NCI-H510A (cell line): ENCODE measurements at places on chromosomes 1 and 21.

- no peak for DNase-seq
Observed at GRCh38 chr1:7450838-7451237, 320.3 kb upstream of the VAMP3 start.

- DNase-seq, result no peak
Observed at GRCh38 chr21:17613242-17613676, 558 bp upstream of the BTG3 start.

DNA sequence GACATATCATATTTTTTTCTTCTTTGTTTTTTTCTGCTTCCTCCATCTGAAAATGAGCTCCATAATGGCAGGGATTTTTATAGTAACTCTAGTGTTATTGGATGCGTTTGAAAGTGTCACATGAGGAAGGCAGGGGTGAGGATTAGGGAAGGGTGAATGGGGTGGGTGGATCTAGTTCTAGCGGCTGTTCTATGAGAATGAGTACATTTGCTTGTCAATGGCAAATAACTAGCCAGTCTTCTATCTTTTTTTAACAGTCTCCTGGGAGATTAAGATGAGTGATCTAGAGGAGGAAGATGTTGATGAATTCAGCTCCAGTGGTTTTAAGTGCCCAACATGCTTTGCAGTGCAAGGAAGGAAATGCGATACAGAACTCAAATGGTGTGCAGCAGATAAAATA, 5.8 kb downstream of the OR14I1 start:
- no peak for DNase-seq

- DNase-seq, result no peak
Observed at GRCh38 chr1:165054627-165055026, 301.9 kb downstream of the LMX1A start.

DNA sequence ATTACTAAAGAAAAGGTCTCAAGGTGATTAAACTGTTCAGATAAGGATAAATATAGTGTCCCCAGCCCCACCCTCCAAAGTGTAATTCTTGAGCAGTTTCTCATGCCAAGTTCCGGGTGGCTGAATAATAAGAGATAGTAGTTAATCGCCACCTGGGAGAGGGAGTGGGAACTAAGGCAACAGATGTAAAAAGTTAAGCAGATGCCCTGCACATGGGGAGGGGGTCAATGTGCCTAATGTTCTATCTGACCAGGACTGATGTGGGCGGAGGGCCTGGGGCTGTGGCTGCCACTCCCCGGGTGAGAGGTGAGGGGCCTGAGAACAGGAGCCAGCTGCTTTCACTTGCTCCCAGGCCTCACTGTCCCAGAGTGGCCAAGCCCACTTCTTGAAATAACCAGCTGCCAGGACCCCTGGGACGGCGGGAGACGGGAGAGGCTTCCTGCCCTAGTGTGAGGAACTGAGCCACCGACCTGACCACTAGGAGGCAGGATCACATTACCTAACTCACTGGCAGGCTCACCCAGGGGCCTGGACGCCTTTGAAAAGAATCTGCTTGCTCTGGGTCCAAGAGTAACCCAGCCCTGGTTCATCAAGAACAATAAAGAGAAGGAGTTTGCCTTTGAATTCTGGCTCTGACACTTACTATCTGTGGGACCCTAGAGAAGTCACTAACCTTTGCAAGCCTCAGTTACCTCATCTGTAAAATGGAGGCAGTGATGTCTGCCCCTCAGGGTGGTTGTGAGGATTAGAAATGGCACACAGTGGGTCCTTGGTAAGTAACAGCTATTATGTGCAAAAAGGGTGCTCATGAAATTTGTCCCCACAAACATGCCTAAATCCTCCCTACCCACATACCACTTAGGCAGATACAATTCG, 179.2 kb downstream of the ATG4C start:
- no peak for DNase-seq

DNA sequence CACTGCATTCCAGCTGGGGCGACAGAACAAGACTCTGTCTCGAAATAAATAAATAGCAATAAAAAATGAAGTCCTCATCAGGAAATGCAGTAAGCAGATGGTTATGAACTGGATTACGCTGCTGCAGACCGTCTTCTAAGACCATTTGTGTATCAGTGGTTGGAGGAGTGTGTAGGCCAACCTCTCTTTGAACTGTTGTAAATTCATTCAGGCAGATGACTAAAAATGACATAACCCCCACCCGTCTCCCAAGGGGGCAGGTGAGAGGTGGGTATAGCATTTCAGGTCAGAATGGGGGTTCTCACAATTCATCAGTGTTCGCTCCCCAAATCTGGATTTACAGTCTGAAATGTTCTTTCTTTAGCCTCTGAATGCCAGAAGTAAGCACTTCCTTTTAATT, 177.3 kb downstream of the KIF26B start:
- no peak for DNase-seq

- no peak for DNase-seq
Observed at GRCh38 chr1:34655206-34655874, 99.5 kb upstream of the GJB5 start.

GRCh38 chr1:89843273-89844130, 22.7 kb downstream of the LRRC8D start:
- peak; percentile 85 for DNase-seq

DNA sequence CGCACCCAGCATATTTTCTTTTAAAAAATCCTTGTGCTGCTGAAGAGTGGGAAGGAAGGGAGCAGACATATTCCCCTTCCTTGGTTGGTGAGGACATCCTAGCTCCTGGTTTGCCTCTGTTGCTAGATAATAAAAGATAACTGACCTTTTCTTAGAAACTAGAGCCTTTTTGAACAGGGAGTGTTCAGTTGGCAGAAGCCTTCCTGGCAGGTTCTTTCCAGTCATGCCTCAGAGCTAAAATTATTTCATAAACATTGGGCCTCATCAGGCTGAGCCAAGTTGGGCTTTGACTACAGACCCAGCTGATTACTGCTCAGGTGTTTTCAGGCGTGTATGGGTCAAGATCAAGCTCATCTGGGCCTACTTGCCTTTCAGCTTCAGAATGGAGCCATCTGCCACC, 22.7 kb upstream of the SH3BGRL3 start:
- no peak for DNase-seq

GRCh38 chr1:230423261-230423660, 2.9 kb downstream of the PGBD5 start:
- no peak for DNase-seq

- DNase-seq, result no peak
Observed at GRCh38 chr21:32143241-32143939, 135.5 kb downstream of the MIS18A start.

GRCh38 chr1:84426376-84426775, 28.1 kb downstream of the DNASE2B start:
- DNase-seq, result no peak

GRCh38 chr1:225977937-225978748, 21.0 kb downstream of the SDE2 start:
- no peak for DNase-seq

DNA sequence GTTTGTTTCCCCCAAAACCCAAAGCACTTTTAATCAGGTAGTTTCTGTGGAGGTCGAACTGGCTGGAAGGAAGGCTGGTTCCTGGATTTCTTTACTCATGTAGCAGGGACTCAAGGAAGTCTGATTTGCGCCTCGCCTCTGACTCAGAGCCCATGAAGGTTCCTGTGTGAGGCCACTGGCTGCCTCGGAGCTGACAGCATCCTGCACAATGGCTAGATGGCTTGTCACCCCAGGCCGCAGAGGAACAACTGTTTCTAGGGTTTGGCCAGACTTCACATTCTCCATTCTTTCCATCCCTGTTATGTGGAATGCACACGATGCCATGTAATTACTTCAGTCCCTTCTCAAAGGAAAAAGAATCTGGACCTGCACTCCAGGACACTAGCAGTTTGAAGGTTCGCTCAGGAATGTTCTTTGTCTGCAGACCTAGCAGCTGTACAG, 39.1 kb upstream of the PRSS38 start:
- no peak for DNase-seq

DNA sequence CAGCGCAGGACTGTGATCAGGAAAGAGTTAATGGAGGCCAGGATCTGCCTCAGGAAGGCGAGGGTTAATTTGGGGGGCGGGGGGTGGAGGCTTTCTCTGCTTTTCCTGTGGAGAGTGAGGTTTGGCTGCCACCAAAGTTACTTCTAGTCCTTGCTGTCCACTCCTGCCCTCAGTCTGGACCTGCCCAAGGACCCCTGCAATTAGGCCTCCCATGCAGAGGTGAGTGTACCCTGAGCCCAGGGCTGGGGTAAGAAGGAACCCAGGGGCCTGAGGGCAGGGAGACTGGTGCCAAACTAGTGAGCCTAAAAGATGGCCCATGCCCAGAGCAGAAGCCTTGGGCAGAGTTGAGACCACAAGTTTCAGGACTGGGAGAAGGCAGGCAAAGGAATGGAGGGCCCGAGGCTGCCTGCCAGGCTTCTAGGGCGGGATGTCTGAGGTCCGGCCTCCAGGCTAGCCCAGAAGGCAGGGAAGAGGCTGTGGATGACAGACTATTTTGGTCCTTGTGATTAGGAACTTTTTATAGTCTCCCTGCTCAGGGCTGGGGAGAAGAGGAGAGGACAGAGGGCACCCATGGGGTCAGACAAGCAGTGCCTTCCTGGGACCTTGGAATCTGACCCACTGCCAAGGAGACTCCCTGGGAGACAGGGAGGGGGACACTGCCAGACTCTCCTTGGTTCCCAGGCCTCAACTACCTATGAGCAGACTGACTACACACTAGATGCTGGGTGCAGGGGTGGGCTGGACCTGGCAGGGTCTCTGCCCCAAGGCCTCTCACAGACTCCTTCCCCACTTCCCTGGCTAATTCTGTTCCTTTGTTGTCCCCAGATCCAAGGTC, at the start of gene FAM110D:
FAM110D (plus strand) TSS at position 172 of the 835 bp plus-strand sequence. CDS start 2,213 bp downstream, outside the sequence.
- DNase-seq, result no peak

GRCh38 chr1:1349256-1350012, at the start of gene DVL1:
Gene DVL1 (minus strand): TSS chr1:1349418. CDS start chr1:1349065, 353 bp downstream.
- peak; percentile 79 for DNase-seq

DNA sequence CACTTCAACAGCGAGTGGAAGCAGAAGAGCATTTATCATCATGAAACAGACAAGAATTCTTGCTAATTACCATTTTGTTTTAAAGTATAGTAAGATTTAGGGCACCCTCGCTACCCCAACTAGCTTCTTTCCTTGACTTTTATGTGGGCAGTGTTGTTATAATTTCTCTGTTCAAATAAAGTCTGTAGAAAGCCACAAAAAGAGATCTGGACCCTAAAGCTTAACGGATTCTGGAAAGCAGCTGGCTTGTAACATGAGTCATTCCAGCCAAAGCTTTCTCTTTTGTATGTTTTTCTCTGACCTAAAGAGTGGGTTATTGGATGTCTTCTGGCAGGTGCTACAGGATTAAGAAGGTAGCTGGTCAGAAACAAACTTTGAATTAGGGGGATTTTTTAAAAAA, 37.4 kb downstream of the RUNX1 start:
- no peak for DNase-seq

DNA sequence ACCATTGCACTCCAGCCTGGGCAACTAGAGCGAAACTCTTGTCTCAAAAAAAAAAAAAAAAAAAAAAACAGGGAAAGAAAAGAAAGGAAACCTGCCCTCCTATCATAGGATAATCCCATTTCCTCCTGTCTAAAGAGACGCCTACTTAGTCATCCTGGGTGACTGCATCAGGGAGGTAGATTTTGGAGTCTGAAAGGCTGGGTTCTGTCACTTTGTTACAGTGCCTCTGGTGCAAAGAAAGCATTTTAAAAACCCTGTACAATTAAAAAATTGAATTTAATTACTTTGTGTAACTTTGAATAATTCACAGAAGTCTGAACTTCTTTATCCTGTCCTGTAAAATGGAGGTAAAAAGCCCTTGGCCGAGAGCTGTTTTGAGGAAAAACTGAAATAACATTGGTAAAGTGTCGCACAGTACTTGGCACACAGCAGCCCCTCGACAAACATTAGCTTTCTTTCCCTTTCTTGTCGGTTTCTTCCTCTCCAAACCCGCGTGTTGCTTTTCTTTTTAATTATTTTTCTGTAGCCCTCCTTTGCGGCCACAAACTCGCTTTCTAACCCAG, 657 bp upstream of the HDAC1 start:
- DNase-seq, result no peak

GRCh38 chr1:2227346-2228156, 568 bp upstream of the SKI start:
- peak; percentile 97 for DNase-seq

DNA sequence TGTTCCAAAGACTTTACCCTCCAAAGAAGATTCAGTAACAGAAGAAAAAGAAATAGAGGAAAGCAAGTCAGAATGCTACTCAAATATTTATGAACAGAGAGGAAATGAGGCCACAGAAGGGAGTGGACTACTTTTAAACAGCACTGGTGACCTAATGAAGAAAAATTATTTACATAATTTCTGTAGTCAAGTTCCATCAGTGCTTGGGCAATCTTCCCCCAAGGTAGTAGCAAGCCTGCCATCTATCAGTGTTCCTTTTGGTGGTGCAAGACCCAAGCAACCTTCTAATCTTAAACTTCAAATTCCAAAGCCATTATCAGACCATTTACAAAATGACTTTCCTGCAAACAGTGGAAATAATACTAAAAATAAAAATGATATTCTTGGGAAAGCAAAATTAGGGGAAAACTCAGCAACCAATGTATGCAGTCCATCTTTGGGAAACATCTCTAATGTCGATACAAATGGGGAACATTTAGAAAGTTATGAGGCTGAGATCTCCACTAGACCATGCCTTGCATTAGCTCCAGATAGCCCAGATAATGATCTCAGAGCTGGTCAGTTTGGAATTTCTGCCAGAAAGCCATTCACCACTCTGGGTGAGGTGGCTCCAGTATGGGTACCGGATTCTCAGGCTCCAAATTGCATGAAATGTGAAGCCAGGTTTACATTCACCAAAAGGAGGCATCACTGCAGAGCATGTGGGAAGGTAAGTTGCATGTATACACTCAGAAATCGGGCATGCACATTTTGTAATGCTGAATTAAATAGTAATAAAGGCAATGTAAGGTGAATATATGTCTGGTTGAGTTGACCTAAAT, 97.2 kb downstream of the ZFYVE9 start:
- no peak for DNase-seq

- DNase-seq, result no peak
Observed at GRCh38 chr1:233281711-233282581, 13.6 kb downstream of the PCNX2 start.

DNA sequence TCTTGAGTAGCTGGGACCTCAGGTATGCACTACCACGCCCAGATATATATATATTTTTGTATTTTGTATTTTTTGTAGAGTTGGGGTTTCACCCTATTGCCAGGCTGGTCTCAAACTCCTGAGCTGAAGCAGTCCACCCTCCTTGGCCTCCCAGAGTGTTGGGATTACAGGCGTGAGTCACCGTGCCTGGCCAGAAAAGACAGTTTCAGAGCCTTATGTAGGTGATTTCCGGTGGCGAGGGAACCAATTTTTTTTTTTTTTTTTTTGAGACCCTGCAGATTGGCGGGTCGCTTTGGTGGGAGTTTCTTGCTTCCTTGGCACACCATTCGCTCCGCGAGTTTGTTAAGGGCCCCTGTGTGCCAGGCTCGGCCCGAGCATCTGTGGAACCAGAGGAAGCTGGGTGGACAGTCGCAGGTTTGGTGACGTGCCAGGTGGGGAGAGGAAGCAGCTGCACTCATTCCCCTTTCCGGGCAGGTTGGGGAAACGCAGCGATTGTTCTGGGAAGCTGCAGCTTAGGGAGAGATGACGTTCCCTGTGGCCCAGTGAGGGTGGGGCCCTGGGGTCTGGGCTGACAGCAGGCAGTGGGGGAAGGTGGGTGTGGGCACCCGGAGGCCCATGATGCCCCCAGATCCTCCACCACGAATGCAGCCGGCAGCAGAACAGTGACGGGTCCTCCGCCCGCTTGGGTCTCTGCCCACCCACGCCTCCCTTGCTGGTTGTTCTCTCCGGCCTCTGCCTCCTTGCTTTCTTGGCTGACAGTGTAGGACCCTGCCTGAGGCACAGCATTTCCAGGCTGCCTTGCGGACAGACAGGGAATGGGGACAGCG, 25.1 kb downstream of the SPSB1 start:
- peak; percentile 85 for DNase-seq
